Activated CD8-positive, alpha-beta memory T cell treated with anti-CD3 and anti-CD28 coated beads, Interleukin-2, amount 10 ng/mL, durations not matched to agents 7 days and 5 days (primary cell): ENCODE measurements at places on chromosomes 3 and 15. TPM values are rescaled to one million over a fixed set of nuclear protein-coding genes. Genes with fewer than 3 reads are reported as not detected.

Gene SENP7
- 21.2 TPM for total RNA-seq

DNA sequence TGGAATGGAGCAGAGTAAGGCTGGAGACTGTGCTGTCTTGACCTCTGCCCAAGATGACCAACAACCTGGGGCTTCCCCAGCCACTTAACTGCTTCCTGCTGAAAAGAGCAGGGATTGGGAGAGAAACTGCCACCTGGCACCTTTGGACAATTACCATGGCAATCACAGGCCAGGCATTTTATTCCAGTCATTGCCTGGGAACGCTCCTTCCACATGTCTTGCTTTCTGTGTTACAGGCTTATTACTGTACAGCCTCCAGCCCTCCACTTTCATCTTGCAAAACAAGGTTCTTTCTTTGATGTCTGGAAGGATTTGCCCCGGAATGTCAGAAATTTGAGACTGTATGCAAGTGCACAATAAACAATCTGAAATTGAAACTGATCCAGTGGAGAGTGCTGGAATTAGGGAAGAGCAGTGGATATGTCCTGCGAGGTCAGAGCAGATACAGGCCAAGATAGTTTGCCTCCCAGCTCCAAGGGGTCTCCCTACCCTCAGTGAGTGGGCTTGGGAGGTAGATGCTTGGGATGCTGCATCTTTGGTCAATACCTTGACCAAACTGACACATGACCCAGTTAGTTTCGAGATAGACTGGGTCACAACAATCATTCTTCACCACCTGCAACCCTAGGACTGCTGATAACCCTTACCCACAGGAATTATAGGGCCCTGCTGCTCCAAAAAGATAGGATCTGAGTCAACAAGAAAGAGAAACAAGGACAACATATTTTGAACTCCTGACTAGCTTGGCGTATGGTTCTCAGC lies 2.7 kb downstream of the PPP1R14D start:
- H3K4me1 ChIP-seq = peaks cover 4% of the 10 kb centered on the region
- no peaks in the 10 kb centered on the region for H3K36me3 ChIP-seq
- peaks cover 14% of the 10 kb centered on the region for H3K27me3 ChIP-seq
- DNase-seq = no peak
- no peak overlapping the region for H3K27ac ChIP-seq

GRCh38 chr3:187992609-187993008 lies 161.3 kb upstream of the LPP start:
- no peak overlapping the region for H3K27ac ChIP-seq
- H3K4me1 ChIP-seq = peaks cover 48% of the 10 kb centered on the region
- H3K36me3 ChIP-seq = peaks cover 23% of the 10 kb centered on the region

DNA sequence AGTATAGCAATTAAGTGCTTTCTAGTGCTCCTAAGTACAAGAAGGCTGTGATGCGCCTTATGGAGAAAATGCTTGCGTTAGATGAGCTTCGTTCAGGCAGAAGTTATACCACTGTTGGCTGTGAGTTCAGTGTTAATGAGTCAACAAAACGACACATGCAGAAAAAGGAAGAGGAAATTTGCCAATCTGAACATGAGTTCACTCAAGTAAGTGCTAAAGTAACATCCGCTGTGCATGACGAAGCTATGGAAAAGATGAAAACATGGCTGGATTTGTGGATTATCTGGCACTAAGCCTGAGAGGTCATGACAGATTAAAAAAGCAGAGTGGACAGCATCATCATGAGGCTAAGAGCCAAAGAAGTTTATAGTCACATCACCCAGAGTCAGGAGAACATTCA lies 36.9 kb downstream of the SH3BP5 start:
- H3K27me3 ChIP-seq = no peaks in the 10 kb centered on the region
- H3K27ac ChIP-seq = no peak overlapping the region
- peaks cover 40% of the 10 kb centered on the region for H3K36me3 ChIP-seq
- H3K4me3 ChIP-seq = no peak overlapping the region

Gene SELENOK
- total RNA-seq = 60.0 TPM

DNA sequence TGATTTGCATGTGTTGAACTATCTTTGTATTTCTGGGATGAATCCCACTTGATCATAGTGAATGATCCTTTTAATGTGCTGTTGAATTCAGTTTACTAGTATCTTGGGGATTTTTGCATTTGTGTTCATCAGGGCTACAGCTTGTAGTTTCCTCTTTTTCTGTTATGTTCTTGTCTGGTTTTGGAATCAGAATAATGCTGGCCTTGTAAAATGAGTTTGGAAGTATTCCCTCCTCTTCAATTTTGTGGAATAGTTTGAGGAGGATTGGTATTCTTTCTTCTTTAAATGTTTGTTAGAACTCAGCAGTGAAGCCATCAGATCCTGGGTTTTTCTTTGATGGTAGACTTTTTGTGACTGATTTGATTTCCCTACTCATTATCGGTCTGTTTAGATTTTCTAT lies 63.1 kb upstream of the FBN1 start:
- no peak for DNase-seq
- H3K4me1 ChIP-seq = no peaks in the 10 kb centered on the region
- H3K4me3 ChIP-seq = no peak overlapping the region
- H3K36me3 ChIP-seq = peaks cover 9% of the 10 kb centered on the region
- peaks cover 30% of the 10 kb centered on the region for H3K27me3 ChIP-seq

DNA sequence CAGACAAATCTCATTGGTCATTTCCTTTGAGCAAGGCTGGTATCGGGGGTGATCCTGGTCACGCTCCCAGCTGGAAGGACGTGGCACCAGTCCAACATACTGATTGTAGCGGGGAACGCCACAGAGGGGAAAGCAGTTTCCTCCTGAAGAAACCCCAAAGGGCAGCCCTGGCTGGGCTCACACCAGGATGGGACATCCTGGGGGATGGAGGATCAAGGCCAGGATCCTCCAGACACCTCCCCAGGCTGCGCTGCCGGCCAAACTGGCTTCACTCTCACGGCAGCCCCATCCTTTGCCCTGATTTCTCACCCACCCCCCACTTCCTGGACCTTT lies 36.6 kb downstream of the MUC20 start:
- peaks cover 47% of the 10 kb centered on the region for H3K27me3 ChIP-seq
- no peak overlapping the region for H3K4me3 ChIP-seq
- H3K4me1 ChIP-seq = peaks cover 20% of the 10 kb centered on the region
- DNase-seq = no peak
- no peaks in the 10 kb centered on the region for H3K36me3 ChIP-seq
- H3K27ac ChIP-seq = no peak overlapping the region

- H3K27ac ChIP-seq = no peak overlapping the region
- no peaks in the 10 kb centered on the region for H3K4me1 ChIP-seq
- no peaks in the 10 kb centered on the region for H3K36me3 ChIP-seq
- H3K27me3 ChIP-seq = no peaks in the 10 kb centered on the region
These were observed 353.0 kb downstream of the PLOD2 start for GRCh38 chr3:145807990-145808389.

DNA sequence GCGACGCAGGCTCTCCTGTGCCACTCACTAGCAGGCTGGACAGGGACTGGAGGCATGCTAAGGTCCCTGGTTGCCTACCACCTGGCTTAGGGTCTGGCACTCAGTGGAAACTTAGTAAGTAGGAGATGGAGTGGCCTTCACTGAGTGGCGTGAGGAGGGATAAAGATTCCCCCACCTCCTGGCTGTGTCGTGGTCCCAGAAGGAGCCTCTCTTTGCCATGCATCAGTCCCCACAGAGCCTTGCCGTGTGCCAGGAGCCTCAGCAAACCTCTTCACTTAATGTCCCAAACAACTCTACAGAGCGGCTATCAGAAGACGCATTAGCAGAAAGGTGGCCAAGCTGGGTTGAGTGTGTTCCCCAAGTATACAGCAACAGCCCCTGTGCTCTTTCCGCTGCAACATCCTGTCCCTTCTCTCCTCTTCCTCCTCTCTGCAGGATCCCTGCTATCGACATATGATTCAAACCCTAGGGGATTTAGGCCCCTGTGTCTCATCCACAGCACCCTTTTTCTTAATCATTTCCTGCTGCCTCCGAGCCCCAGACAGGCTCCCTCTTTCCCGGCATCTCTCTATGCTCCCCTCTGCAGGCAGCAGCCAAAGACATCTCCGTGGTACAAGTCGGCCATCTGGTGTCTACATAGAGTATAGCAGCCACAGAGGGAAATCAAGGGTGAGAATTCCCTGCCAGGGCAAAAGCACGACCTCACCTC lies 66.7 kb downstream of the SLC6A1 start:
- H3K27ac ChIP-seq = no peak overlapping the region
- H3K36me3 ChIP-seq = no peaks in the 10 kb centered on the region
- no peak overlapping the region for H3K4me3 ChIP-seq
- H3K4me1 ChIP-seq = peaks cover 2% of the 10 kb centered on the region
- peaks cover 7% of the 10 kb centered on the region for H3K27me3 ChIP-seq

DNA sequence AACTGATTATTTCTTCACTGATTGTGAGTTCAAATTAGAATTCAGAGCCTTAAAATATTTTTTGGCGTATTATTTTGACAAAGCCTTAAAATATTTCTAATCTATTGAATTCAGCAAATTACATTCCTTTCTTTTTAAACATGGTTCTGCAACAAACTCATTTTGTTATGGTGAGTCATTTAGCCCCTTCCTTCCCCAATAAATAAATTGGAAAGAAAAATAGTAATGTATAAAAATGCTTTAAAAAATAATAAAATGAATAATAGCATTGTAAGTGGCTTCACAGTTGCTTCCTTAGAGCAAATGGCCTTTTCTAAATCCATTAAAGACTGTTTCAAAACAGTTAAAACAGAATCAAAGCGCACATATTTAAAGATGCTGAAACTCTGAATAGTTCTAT lies 12.1 kb downstream of the CSNK1G1 start:
- no peak overlapping the region for H3K27ac ChIP-seq
- peaks cover 4% of the 10 kb centered on the region for H3K4me1 ChIP-seq
- no peak for DNase-seq

DNA sequence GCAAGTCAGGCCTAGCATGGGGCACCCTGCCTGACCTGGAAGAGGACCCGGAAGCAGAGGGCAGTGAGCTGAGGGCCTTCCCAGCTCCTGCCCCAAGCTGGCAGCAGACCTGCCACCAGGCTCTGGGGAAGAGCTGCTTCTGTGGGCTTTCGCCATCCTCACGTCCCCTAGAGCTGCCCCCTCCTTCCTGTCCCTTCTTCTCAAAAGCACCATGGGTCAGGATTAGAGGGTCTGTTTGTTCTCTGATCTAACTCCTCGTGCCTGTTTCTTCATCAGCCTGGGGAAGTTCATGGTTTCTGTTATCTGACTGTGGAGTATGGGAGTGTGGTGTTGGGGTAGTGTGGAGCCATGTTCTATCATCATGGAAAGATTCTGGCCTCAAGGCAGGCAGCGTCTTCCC lies 58.4 kb upstream of the POLG start:
- H3K4me1 ChIP-seq = no peaks in the 10 kb centered on the region
- no peak overlapping the region for H3K27ac ChIP-seq
- H3K27me3 ChIP-seq = peaks cover 48% of the 10 kb centered on the region
- no peak overlapping the region for H3K4me3 ChIP-seq
- H3K36me3 ChIP-seq = no peaks in the 10 kb centered on the region

- peaks cover 4% of the 10 kb centered on the region for H3K4me1 ChIP-seq
- H3K27me3 ChIP-seq = peaks cover 5% of the 10 kb centered on the region
- no peaks in the 10 kb centered on the region for H3K36me3 ChIP-seq
- no peak overlapping the region for H3K27ac ChIP-seq
- no peak overlapping the region for H3K4me3 ChIP-seq
- DNase-seq = no peak
These were observed 14.4 kb upstream of the CLDN1 start for GRCh38 chr3:190336516-190337189.

Gene CLEC3B
- not detected for total RNA-seq

DNA sequence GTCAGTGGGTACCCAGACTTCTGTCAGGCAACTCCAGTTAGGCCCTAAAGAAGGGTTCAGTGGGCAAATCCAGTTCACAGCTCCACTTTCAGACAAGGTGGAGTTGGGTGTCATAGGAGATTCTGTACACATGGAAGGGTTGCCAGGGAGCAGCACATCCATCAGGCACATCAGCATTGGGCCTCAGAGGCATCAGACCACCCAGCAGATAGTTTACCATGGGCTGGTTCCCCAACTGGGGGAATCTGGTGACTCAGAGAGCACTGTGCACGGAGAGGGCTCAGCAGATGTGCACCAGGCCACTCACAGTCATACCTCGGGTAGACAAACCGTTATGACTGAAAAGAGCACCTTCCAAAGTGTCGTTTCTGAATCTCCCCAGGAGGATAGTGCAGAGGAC lies 27.2 kb downstream of the SYNM start:
- H3K4me3 ChIP-seq = no peak overlapping the region
- H3K27me3 ChIP-seq = no peaks in the 10 kb centered on the region
- no peaks in the 10 kb centered on the region for H3K36me3 ChIP-seq
- H3K27ac ChIP-seq = no peak overlapping the region
- DNase-seq = no peak

Gene SLC12A1
- total RNA-seq = not detected

Gene SEMA3G
- total RNA-seq = 0.38 TPM

GRCh38 chr3:66537735-66538134 lies 36.9 kb upstream of the LRIG1 start:
- no peak overlapping the region for H3K4me3 ChIP-seq
- no peaks in the 10 kb centered on the region for H3K36me3 ChIP-seq
- no peaks in the 10 kb centered on the region for H3K27me3 ChIP-seq
- H3K27ac ChIP-seq = no peak overlapping the region
- no peaks in the 10 kb centered on the region for H3K4me1 ChIP-seq

DNA sequence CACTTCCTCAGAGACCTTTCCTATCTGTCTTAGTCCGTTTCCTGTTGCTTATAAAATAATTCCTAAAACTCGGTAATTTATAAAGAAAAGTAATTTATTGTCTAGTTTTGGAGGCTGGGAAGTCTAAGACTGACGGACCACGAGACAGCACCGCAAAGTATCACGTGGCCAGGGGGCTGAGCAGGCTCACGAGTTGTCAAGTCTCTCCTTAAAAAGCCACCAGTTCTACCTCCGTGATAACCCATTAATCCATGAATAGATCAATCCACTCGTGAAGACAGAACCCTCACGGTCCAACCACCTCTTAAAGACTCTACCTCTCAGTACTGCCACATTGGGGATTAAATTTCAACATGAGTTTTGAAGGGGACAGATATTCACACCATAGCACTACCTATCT lies 821 bp downstream of the LINS1 start:
- peaks cover 63% of the 10 kb centered on the region for H3K4me1 ChIP-seq
- H3K36me3 ChIP-seq = peaks cover 25% of the 10 kb centered on the region
- H3K4me3 ChIP-seq = no peak overlapping the region
- peak; percentile 79 for DNase-seq
- no peak overlapping the region for H3K27ac ChIP-seq
- no peaks in the 10 kb centered on the region for H3K27me3 ChIP-seq

Gene SEMA7A
- 26.4 TPM for total RNA-seq

- H3K36me3 ChIP-seq = peaks cover 12% of the 10 kb centered on the region
- peaks cover 29% of the 10 kb centered on the region for H3K4me1 ChIP-seq
- H3K4me3 ChIP-seq = peak overlapping the region; percentile 99
- H3K27ac ChIP-seq = peak overlapping the region; percentile 98
- H3K27me3 ChIP-seq = no peaks in the 10 kb centered on the region
- DNase-seq = no peak
These were observed 1.1 kb downstream of the GTF2E1 start for GRCh38 chr3:120743556-120744195.

- DNase-seq = no peak
- no peaks in the 10 kb centered on the region for H3K4me1 ChIP-seq
- H3K36me3 ChIP-seq = no peaks in the 10 kb centered on the region
- H3K27ac ChIP-seq = no peak overlapping the region
- peaks cover 13% of the 10 kb centered on the region for H3K27me3 ChIP-seq
These were observed 136.8 kb upstream of the ACP3 start for GRCh38 chr3:132180337-132180791.

- H3K4me1 ChIP-seq = peaks cover 41% of the 10 kb centered on the region
- peaks cover 32% of the 10 kb centered on the region for H3K27me3 ChIP-seq
- DNase-seq = peak; percentile 65
- no peak overlapping the region for H3K4me3 ChIP-seq
- no peaks in the 10 kb centered on the region for H3K36me3 ChIP-seq
These were observed 16.7 kb upstream of the ISLR start for GRCh38 chr15:74156678-74157411.

- H3K27me3 ChIP-seq = no peaks in the 10 kb centered on the region
- H3K27ac ChIP-seq = peak overlapping the region; percentile 61
These were observed 34.0 kb downstream of the ZNF592 start for GRCh38 chr15:84782346-84782745.
